ENCODE measurements at places on chromosomes 3 and 15.

DNA sequence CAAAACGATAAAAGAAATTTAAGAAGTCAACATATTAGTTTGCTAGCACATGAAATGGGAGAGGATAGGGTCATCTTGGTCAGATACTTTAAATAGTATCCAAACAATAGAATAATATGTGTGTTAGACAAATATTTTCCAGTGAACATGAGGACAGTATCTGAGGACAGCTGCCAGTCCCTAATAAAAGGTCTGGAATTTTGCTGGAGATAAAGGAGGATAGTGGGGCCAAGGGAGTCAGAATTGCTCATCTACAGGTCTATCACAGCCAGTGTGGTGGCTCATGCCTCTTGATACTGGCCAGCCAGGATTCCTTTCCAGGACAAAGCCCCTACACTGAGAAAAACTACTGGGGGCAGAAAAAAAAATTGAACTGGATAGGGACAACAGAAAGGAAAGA is 74.0 kb downstream of the HERC1 start:
- DNase-seq, result no peak

DNA sequence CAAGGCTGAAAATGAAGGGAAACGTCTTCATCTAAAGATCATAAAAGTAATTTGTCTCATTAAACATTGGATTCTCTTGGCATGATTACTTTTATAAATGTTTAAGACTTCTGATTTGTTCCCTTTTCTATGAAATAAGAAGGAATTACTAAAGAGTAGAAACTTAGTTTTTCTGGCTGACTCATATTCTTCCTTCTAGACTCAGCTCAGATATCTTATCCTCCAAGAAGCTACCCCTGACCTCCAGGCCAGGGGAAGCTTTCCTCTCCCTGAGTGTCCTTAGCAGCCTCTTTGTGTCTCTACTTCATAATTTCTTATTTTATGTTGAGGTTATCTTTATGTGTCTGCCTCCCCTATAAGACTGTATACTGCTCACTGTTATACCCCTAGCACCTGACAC is 291.9 kb upstream of the STT3B start:
- no peak for DNase-seq

DNA sequence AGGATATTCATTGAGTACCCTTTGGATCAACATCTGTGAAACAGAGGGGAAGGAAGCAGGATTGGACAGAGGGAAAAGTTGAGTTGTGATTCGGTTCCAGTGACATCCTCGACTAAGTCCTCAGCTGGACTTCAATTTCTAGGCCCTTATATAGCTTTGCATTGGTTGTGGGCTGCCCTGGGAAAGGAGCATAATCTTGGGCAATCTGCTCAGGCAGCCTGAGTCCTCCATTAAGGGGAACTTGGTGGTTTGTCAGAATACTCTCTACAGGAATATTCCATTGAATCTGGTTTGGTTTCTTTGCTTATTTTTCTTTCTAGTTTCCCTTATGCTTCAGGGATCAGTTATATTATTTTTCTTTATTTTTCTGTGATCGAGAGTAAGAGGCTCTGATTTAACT is 94.1 kb downstream of the TCF12 start:
- DNase-seq, result no peak

- no peak for DNase-seq
Observed at GRCh38 chr3:117723825-117724224, 1014.2 kb downstream of the TUSC7 start.

GRCh38 chr15:68560501-68561113 is 18.2 kb upstream of the CORO2B start:
- no peak for DNase-seq

DNA sequence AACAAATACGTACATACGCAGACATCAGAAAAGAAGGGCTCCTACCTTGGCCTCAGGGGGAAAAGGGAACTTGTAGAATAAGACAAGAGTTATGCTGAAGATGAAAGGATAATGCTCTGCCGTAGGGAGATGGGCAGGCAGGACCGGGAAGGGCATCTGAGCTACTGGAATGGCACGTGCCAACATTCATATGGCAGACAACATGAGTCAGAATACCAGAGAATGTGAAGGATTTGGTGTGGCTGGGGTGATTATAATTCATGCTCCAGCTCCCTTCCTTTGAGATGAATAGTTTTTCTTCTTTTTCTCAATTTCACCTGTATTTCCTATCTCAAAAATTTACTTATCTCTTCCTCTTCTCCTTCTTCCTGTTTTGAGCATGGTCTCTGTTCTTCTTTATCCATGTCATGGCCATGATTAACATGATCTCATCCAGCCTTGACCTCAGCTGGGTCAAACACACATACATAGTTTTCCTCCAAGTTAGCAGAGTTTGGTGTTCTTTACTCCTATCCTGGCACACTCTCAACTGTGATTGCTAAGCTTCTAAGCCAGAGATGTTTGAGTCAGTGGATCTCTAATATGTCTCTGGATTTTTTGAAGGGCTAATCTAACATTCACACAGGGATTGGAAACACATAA is 507.0 kb downstream of the FOXP1 start:
- no peak for DNase-seq

- DNase-seq, result no peak
Observed at GRCh38 chr3:149466192-149466591, 8.3 kb upstream of the TM4SF4 start.

DNA sequence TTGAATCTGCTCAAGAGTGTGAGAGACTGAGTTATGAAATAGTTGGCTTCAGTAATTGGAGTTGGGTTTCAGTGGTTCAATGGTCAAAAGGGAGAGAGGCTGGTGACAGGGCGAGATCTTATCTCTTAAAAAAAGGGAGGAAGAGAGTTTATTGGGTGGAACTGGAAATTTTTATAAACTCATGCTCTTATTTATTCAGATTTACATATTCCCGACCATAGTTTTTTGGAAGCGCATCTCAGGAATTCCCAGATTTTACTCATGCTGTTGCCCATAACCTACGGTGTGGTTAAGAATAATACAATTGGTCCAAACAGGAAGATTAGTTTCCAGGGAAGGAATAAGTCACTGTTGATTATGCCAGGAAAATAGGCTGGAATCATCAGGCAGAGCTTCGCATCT is 41.4 kb downstream of the CD200 start:
- DNase-seq, result no peak

DNA sequence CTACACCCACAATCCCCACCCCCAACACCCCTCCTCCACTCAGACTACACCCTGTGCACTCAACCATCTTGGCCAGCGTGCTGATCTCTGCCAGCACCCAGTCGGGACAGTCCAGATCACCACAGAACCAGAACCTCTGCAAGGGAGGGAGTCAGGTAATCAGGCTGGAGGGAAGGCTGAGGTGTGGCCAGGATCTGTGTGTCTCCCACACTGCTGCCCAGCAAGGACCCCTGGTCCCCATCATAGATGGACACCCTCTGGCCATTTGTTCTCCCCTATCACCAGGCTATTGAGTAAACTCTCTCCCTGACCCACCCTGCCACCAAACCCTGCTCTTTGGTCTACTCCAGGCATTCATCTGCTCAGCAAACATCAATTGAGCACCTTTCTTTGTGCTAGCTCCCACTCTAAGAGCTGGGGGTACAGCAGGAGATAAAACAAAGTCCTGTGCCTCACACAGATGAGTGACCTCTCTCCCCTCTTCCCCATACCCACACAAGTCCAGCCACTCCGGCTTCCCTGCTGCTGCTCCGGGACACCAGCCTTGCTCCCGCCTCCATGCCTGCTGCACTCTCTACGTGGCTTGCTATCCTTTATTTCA is 134.8 kb downstream of the TBC1D2B start:
- no peak for DNase-seq

GRCh38 chr3:192869131-192870031 is 48.3 kb downstream of the MB21D2 start:
- DNase-seq, result peak; percentile 21

DNA sequence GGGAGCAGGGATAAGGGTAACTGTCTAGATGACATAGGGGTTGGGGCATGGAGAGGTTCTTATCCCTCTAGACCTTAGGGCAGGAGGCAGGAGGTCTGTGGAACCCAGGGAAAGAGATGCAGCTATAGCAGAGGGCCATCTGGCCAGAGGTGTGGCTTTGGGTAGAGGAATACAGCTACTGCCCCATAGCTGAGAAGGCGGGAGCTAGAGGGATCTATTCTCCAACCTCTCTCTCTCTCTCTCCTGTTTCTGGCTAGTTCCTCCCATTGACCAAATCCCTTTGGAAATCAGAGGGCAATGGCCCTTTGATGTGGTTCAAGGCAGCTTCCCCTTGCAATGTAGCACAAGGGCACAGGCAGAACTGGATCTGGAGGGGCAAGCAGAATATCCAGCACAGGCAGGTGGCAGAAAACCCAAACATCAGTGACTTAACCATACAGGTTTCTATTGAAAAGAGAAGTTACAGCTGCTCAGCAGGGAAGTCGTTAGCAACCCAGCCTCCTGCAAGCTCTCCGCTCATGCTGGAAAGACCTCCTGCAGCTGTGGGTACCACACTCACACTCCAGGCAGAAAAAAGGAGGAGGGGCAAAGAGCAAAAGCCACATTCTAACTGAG is 22.3 kb upstream of the LMOD3 start:
- no peak for DNase-seq

GRCh38 chr3:134667406-134667805 is 16.6 kb upstream of the KY start:
- DNase-seq, result no peak

DNA sequence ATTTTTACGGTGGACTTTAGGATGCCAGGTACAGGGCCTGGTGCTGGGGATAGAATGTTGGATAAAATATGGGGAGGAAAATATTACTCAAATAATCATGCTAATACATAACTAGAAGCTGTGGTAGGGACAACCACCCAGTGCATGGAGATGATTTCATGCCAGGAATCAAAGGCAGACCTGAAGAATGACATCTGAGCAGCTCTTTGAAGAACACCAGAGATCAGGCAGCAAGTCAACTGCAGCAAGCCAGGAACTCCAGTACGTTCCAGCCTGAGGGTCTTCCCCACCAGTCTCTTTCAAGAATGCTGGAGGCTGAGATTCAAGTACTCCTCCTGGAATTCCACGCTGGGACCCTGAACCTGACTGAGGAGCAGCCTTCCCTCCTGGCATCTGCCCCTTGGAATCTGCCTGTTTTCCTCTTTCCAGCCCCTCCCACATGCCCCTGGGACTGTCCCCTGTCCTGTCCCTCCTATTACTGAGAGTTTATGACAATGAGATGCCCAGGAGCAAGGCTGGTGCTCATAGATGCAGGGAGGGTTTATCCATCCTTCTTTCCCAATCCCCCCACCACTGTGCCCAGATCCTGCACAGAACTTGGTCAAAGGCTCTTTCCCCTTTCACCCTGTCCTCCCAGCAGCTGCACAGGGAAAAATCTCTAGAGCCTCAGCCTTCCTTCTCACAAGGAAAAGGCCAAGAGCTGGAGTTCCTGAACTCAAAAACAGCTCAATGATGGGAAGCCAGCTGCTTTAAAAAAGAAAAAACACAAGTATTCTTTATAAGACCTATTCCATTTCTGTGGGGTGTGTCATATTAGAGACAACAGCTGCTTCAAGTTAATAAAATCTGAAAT is 68.0 kb downstream of the PDZRN3 start:
- no peak for DNase-seq

GRCh38 chr3:125622381-125622791 is 27.1 kb upstream of the OSBPL11 start:
- no peak for DNase-seq

DNA sequence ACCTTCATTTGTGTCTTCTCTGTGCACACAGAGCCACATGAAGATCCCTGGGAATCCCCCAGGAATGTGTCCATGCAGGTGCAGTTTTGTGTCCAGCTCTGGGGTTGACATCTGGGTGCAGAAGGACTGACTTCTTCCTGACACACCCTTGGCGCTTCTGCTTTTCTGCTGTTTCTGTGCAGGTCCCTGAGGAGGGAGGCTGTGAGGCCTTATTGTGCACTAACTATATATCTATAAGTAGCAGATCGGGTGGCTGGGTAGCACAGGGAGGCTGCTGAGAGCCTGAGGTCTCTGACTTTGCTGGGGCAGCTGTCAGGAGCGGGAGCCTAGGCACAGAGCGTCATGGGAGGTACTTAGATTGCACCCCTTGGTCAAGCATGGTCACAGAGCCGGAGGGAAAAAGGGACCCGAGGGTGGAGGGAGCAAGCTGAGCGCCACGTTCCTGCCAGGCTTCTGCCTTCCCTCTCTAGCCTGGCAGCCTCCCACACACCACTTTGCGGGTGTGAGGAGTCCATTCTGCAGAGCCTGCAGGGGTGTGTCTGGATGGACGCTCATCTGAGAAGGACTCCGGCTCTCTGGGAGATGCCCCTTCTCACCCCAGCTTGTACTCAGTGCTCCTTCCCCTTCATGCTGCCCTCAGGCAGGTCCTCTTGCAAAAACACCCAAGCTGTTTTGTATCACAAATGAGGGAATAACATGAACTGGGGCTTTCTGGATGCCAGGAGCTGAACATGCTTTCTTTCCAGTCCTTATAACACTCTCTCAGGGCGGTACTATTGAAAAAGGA is 23.9 kb downstream of the CCDC33 start:
- no peak for DNase-seq

- no peak for DNase-seq
Observed at GRCh38 chr3:108123326-108123725, 32.5 kb upstream of the CD47 start.

DNA sequence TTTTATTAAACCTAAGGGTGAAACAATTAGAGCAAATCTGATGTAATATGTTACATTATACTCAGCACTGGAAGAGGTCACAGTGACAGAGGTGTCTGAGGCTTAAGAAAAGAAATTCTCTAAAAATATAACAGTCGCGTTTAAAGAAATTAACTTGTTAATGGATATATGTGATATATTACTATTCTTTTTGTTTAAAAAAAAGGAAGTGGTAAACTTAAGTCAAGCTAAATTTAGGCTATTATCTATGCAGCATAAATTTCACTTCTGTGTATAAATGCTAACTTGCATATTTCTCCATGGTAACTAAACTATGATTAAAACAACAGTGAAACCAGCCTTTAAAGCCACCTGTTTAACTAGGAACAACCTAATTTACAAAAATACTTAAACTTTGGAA is 191.3 kb downstream of the FOXP1 start:
- no peak for DNase-seq

DNA sequence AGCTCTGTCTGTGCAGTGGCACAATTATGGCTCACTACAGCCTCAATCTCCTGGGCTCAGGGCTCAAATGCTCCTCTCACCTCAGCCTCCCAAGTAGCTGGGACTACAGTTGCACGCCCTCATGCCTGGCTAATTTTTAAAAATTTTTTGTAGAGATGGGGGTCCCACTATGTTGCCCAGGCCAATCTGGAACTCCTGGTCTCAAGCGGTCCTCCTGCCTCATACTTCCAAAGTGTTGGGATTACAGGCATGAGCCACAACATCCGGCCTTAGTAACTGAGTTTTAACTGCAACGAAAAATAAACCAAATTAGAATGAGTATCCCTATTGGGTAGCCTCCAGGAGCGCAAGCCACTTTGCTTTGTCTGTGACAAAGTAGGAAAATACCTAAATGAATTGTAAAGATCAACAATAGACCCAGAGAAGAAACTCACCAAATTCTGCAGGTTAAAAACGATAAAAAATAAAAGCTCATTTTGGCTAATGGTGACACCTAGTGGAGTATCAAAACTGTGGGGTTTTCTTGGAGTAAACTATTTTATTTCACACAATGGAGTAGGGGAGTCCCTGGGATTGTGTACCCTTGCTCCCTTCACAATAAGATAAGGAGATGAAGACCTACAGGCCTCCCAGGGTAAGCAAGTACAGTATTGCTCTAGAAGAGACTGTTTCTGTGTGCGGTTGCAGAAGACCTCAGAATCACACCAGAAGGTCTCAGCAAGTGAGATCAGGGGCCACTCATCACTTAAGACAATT is 21.0 kb upstream of the CA12 start:
- DNase-seq, result no peak

Data from dorsolateral prefrontal cortex (tissue), 122 donors.